CD4-positive, alpha-beta T cell treated with Interleukin-21 for 1 hour (primary cell): ENCODE measurements at places on chromosomes 6 and 20.

GRCh38 chr20:5670874-5671273 is 79.3 kb upstream of the SHLD1 start:
- no peak for DNase-seq

DNA sequence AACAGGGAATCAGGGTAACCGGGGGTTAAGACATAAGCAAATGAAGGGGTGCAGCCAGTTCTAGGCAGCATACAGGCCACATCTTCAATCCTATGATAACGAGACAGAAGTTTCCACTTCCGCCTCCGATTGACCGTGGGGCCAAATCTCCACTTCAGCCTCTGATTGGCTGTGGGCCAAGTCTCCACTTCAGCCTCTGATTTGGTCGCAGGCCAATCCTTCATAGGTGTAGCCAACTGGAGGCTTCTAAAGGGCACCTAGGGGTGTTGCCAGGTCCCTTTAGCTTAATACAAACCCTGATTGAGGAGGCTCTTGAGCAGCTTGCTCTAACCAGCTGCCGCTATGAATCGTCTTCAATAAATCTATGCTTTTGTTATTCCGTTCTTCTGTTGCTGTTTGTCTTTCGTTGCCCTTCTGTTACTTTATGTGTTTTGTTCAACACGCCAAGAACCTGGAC is 2.1 kb upstream of the ERGIC3 start:
- DNase-seq, result peak; percentile 17

- no peak for DNase-seq
Observed at GRCh38 chr6:7389162-7389450, 436 bp downstream of the CAGE1 start.

GRCh38 chr6:44131892-44132291 is 4.5 kb downstream of the TMEM63B start:
- DNase-seq, result no peak

- no peak for DNase-seq
Observed at GRCh38 chr20:49938173-49939163, 2.3 kb downstream of the RNF114 start.
